ENCODE measurements at places on chromosomes 11 and 22.
A peak's percentile ranks its signal among the peaks of the same experiment; 100 is the strongest.

DNA sequence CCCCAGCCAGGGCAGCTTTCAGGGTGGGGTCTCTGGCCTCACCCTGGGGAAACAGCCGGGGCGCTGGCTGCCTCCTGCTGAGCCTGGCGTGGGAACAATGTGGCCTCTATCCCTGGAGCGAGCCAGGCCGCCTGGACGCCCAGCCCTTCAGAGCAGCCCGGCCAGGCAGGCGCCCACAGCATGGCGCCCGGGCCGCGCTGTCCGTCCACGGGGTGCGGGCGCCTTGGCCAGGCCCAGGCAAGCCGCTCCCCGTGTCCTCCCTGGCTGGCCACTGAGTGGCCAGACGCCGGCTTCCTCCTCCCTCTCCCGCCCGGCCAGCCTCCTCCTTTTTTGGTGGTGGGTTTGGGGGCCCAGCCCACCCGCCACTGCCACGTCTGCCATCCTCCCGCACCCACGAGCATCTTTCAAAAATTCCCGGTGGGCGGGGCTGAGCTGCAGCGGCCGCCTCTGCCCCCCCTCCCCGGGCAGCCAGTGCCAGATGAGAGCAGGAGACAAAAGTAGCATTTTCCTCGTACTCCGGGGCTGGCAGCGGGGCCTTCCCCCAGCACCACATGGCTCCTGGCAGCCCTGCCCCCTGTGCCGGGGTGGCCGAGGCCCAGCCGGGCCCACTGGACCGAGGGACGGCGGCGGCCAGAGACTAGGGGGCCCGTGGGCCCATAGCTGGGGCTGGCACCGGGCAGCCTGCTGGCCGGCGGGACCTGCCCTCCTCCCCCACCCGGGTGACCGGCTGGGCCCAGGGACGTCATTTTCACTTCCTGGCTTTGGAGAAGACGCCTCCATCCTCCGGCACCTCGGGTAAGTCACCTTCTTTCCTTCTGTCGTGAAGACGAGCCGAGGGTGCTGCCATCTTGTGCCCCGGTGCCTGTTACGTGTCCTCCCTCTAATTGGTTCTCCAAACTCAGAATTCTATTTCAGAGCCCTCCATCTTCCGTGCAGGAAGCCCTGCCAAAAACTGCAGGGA, 70.2 kb upstream of the PPARA start:
- peak; percentile 87 for DNase-seq

GRCh38 chr22:44401783-44402110, 89.0 kb upstream of the SHISAL1 start:
- DNase-seq, result no peak

- no peak for DNase-seq
Measured at GRCh38 chr11:103541186-103541795, 432.1 kb downstream of the DYNC2H1 start.

DNA sequence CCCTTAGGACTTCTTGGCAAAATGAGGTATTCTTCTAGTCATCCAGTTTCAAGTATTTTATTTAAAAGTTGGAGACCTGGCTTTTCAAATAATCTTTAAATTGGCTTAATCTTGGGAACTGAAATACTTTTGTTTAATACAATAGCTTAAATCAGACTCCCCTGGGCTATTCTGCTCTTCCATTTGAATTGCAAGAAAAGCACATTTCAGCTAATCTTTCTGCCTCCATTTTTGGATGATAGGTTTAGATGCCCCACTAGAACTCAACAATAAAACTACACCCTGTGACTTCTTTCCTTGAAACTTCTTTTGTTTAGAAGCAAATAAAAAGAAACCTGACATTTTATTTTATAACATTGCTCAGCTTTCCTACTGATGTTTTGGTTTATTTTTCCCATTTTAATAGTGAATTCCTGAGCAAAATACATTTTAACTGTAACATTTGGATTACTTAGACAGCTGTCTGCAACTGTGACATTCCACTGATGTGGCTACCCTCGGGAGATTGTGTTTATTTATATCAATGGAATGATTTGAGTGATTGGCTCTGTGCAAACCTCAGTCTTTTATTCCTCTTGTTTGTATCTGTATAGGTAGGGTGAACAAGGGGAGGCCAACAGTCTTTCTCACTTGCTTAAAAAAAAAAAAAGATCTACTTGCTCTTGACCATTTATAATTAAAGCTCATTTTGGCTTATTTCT, 1045.8 kb upstream of the CNTN5 start:
- no peak for DNase-seq

- no peak for DNase-seq
Measured at GRCh38 chr22:28103596-28103995, 184.5 kb upstream of the PITPNB start.

DNA sequence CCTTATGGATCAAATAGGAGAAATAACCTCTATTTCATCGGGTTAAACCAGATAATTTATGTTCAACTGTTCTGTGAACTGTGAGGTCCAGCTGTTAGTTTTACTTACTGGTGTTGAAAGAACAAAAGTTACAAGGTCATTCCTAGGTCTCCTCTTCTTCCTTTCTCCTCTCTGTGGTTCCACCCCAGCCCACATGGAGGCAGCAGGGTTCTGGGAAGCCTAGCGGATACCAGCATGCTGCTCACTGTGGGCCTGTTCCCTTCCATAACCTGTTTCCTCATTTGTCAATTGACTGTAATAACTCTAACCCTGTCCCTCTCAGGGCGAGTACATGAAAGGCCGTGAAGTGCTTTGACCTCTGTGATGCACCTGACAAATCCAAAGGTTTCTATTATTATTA, 27.8 kb downstream of the RELT start:
- DNase-seq, result no peak

GRCh38 chr11:114213622-114214021, 82.6 kb upstream of the NNMT start:
- DNase-seq, result no peak

DNA sequence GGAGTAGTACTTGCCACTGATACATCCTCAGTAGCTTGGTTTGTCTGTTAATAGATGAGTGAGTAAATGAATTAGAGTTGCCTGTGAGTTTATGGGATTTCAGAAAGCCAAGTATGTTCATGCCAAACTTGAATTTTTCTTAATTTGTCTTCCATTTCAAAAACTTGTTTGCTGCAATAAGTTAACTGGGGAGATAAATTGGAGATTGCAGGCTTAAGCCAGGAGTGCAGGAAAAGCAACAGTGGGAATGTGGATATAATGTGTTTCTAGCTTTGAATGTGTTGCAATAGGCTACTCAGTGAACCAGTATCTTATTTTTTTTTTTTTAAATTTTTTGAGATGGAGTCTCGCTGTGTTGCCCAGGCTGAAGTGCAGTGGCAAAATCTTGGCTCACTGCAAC, 8.2 kb downstream of the OSBP2 start:
- no peak for DNase-seq

DNA sequence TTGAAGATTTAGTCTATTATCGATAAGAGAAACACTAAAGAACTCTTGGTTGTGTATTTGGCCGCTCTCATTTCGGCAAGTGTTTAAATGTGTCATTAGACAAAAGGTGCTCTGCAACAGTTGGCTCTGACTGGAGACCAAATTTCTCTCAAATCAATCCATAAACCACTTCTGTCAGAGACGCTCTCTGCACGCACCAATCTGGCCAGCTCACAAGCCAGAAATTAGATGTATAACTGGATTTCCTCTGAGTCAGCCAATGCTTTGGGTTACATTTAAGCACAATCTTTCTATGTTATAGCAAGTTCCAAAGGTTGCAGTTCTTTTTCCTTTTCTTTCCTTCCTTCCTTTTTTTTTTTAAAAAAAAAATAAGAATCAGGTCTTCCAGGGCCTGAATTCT, 17.6 kb upstream of the PARVA start:
- no peak for DNase-seq

DNA sequence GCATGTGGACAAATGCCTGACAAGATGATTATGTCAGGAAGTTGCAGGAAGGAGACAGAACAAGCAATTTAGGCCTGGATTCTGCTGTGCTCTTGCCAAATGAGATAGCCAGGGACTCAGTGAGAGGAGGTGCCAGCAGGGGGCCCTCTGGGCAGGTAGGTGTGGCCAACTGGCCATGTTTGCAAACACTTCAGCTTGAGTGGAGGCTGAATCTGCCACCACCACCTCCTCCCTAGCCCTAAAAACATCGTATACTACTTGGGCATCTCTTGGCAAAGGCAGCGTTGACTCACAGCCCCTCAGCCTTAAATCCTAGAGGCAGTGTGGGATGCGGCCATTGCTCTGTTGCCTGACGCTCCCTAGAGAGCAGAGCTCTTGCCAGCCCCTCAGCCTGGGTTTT, 95.1 kb upstream of the PLET1 start:
- DNase-seq, result no peak

GRCh38 chr11:12724301-12725054, 50.3 kb downstream of the TEAD1 start:
- peak; percentile 81 for DNase-seq

Measured in suprapubic skin (tissue), 4 donors.